ENCODE measurements at places on chromosomes 4 and X.

GRCh38 chr4:5824227-5824626, 68.7 kb downstream of the CRMP1 start:
- DNase-seq = no peak

DNA sequence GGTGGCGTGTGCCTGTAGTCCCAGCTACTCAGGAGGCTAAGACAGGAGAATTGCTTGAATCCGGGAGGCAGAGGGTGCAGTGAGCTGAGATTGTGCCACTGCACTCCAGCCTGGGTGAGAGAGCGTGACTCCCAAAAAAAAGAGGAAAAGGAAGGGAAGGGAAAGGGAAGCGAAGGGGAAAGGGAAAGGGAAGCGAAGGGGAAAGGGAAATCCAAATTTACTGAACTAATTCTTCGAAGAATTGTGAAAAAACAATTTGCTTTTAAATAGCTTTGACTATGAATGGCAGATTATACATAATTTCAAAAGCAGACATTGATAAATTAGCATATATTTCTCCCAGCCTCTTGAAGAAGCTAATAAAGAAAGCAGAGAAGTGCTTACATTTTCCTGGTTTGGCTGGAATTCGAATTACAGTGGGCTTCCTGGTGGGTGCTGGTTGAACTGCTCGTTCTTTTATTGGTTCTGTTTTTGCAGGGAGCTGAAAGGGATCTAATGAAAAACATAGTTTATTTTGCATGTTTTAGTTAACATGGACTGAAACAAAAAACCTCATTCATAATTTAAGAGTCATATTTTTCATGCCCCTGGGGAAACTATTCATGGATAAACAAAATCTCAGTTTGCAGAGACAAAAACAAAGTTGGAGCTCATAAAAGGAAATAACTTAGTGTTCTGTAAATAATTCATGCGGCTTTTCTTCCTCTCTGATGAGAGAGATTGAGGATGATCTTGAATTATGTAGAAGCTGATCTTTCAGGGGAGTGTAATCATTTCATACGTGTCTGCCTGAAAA, 66.0 kb downstream of the RPS3A start:
- DNase-seq = no peak

GRCh38 chr4:16217300-16218051, 8.8 kb downstream of the TAPT1 start:
- DNase-seq = no peak

GRCh38 chrX:149829751-149830191, 48.0 kb downstream of the MAGEA9 start:
- DNase-seq = peak; percentile 80

- peak; percentile 32 for DNase-seq
Measured at GRCh38 chr4:128525387-128525786, 237.8 kb upstream of the PGRMC2 start.

DNA sequence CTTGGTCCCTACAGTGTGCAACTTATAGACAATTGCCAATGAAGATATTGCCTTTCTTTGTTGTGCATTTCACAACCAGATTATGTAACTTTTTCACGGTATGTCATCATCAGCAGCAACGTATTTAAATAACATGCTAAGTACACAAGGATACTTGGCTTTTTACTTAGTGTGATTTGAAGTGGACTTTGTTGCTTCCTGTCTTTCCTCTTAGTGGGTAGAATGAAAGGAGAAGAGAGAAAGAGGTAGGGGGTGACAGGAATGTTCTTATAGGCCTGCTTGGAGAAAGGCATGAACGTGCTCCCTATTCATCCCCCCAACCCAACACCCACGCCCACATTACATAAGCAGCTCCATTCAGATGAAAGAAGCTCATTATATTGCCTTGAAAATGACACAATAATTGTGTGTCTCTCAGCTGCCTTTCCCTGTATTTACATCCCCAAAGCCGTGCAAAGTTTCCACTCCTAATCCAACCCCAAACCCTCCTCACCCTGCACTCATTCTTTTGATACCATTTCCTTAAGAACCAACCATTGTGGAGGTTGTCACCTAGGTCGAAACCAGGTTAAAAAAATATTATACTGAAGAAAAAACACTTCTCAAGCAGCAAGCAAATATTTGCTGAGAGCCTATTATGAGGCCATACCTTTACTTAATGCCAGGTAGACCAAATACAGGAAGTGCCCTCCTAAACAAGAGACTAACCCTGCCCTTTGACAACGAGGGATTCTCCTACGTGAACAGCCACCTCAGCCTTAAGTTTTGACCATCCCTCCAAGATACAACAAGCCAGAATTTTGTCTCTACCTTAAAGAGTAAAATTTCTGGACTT, 25.2 kb upstream of the GK start:
- peak; percentile 57 for DNase-seq

- DNase-seq = peak; percentile 84
Measured at GRCh38 chr4:15400981-15401671, 26.7 kb upstream of the C1QTNF7 start.

DNA sequence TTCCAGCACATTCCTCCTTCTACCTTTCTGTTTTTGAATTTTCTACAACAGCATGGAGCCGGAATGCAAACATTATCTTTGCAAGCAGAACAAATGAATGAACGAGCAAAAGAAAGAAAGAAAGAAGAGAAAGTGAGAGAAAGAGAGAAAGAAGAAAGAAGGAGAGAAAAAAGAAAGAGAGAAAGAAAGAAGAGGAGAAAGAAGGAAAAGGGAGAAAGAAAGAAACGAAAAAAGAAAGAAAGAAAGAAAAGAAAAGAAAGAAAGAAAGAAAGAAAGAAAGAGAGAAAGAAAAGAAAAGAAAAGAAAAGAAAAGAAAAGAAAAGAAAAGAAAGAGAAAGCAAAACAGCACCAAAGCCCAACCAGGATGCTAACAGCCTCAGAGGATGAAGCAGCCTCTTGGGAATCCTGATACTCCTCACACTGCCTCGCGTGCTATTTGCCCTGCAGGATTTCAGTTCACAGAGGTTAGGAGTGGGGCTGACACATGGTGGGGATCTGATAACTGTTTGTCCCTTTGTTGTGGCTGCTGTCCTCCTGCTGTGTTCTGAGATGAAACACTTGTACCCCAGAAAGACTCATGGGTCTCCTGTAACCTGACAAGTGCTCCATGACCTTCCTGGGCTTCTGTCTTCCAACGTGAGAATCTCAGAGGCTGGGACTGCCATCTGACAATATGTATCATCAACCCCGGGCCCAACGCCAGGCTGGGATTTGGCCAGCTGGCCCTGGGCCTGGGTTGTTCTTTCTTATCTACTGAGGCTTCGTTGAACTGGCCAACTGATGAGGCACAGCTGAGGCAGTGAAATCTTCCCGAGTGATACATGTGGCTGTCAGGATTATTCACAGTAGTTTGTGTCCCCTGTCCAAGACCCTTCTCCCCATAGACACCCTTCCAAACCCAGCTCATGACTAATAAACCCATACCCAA, 61.0 kb downstream of the SEPSECS start:
- peak; percentile 46 for DNase-seq

DNA sequence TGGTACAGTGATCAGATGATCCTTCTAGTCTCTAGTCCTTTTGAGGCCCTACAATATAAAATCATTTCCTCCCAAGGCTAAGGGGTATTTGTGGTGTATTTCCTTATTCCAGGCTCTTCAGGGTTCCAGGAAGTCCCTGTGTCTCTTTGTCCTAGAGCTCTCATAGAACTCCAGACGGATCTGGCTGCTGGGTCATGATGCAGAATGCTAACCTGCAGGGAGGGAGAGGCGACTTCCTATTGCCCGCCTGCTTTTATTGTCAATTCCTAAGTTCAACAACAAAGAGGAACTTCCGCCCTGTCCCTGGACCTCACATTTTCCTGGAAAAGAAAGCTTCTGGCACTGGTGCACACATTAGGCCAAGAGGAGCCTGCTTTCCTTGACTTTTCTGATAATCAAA, 45.9 kb upstream of the ZNF827 start:
- no peak for DNase-seq

DNA sequence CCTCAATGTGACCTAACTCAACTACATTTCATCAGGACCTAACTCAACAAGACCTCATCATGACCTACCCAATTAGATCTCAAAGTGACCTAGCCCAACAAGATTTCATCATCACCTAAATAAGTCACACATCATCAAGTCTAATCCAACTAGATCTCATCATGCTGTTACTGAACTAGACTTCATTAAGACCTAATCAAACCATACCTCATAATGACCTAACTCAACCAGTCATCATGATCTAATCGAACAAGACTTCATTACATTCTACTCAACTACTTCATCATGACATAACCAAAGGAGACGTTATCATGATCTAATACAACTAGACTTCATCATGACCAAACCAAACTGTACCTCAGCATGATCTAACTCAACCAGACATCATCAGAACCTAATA, 82.8 kb downstream of the DHRSX start:
- no peak for DNase-seq

GRCh38 chr4:183441276-183441675, 3.2 kb upstream of the CDKN2AIP start:
- DNase-seq = no peak

- DNase-seq = no peak
Measured at GRCh38 chrX:38484607-38485498, 76.5 kb upstream of the TSPAN7 start.

- no peak for DNase-seq
Measured at GRCh38 chr4:146462251-146462650, 59.5 kb downstream of the SLC10A7 start.

DNA sequence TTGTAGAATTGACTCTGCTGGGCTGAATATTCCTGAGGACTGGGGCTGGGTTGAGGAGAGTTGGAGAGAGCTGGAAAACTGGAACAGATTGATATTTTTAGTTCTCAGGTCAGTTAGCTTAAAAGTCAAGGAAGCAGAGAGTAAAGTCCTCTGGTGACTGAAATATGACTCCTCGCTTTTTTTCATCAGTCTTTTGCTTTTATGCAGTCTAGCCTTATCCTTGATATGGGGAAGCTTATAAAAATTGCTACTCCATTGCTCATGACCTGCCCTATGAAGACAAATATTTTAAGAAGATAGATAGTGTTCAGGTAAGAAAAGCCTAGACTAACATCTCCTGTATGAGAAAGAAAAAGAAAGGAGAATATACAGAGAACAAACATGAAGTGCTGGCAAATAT, 152.7 kb downstream of the C4orf33 start:
- DNase-seq = no peak

- DNase-seq = peak; percentile 77
Measured at GRCh38 chrX:12978205-12979025, 3.5 kb downstream of the TMSB4X start.

GRCh38 chrX:7059859-7060258, 87.7 kb upstream of the STS start:
- DNase-seq = no peak

GRCh38 chr4:3336382-3337356, 43.8 kb downstream of the RGS12 start:
- no peak for DNase-seq

DNA sequence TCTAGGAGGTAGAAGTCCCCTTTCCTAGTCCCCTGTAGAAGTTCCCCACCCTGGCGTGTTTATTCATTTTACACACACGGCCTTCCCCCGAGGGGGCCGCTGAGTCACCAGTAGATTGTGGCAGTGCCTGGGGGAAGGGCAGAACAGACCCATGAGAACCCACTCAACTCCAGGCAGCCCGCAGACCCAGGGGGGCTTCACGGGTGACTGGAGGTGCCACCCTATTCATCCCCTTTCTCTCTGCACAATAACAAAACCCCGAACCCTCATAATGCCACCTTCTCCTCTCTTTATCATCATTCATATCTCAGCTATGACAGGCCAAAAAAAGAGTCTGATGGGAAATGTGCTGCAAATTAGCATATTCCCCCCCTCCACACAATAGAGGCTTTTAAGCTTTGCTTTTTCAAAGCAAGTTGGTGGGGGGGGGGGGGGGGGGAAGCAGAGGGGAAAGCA, 20.4 kb upstream of the GPM6B start:
- DNase-seq = no peak

DNA sequence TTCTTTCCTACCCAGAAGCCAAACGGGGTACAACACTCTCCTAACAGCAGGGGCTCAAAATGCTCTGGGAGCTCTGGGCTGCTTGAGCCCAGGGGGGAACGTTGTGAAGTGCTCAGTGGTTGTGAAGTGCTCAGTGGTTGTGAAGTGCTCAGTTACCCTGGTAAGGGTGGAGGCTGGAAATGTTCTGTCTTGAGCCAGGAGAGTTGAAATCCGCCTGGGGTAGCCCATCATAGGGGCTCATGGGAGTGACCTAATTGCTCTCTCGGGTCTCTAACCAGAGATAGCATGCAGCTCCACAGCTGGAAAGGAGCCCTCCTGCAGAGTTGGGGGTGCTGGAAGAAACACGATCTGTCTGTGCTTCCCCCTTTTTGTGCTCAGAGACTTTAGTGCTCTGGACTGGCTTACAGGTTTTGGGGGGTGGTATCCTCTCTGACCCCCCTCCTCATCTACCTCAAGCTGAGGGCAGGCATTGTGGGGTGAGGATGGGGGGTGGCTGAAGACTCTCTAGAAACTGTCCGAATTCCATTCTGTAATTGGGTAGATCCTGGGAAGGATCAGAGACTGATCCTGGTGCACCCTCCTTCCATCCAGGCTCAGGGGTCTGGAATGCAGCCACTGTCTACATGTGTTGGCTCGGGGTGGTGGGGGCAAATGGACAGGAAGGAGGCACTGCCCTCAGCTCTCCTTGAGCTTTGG, 2.7 kb downstream of the EFNB1 start:
- no peak for DNase-seq

DNA sequence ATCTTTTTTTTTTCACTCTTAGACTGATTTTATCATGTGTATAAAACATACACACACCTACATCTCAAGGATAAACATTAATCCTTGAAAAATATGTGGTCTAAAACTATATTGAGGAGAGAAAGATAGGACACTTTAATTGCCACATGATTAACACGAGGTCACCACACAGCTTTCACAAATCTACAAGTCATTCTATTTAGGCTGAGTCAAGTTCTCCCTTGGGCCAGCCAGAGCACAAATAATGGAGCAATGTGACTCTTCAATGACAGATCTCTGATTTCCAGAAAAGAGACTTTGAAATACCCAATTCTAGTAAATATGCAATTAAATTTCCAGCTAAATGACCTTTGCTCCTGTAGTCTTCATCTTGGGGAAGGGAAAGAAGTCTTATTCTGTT, 12.9 kb upstream of the ADH4 start:
- no peak for DNase-seq

DNA sequence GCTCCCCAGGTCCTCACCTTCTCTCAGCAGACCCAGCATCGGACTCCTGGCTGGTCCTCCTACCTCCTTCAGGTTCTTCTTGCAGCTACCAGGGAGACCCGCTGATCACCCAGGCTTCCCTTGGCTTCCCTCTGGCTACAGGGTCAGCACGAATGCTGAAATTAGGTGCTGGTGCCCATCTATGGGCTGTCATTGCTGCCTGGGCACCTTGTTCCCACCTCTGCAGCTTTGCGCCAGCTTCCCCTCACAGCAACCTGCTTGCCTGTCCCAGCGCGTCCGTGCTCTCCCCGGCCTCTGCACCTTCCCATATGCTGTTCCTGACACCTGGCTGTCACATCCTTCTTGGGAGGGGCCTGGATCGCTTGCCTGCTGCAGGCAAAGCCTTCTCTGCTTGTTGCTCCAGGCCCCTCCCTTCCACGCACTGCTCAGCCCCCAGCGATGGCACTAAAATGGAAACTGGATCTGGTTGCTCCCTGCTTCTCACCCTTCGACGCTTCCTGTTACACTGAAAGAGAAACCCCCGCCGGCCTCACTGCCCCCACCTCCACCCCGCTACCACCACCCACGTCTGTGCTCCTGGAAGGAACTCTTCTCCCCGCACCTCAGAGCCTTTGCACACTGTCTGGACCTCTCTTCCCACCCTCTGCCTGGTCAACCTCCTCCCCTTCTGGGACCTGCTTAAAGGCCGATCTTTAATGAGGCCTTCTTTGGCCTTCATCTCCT, 22.2 kb downstream of the C4orf50 start:
- no peak for DNase-seq

- peak; percentile 96 for DNase-seq
Measured at GRCh38 chrX:109793191-109793590, 60.1 kb upstream of the ACSL4 start.

- DNase-seq = no peak
Measured at GRCh38 chr4:169167957-169168858, 102.5 kb downstream of the SH3RF1 start.

Measured in bronchial epithelial cell (primary cell).